Brain microvascular endothelial cell (primary cell): ENCODE measurements at places on chromosomes 11 and 22.
A peak's percentile ranks its signal among the peaks of the same experiment; 100 is the strongest.

GRCh38 chr11:121932646-121933185 is 183.3 kb downstream of the BLID start:
- no peak for DNase-seq

GRCh38 chr11:72584293-72584938 is 89.8 kb downstream of the PDE2A start:
- DNase-seq = no peak

DNA sequence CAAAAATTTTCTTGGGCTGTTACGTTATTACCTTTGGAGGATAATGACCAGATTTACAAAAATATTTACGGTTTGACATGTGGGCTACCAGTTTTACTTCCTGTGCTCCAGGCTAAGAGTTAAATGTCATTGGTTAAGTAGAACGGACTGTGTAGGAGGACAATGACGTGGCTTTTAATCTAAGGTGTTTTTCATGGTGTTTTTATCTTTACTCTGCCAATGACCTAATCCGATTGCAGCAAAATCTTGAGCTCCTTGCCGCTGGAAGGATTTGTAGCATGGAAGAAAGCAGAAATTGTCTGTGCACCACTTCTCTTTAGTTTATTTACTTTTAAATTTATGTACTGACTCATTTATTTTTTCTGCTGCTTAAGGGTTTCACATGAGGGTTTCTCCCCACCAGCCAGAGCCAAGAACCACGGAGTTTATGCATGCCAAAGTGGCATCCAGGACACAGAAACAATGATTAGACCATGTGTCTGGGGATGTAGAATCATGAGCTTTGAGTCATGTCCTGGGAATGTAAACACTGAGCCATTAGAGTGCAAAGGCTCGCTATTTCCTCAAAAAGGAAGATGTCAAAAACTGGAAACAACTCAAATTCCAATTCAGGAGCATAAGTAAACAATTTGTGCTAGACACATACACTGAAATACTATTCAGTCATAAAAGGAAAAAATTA is 1.9 kb upstream of the CARD16 start:
- peak; percentile 94 for DNase-seq

DNA sequence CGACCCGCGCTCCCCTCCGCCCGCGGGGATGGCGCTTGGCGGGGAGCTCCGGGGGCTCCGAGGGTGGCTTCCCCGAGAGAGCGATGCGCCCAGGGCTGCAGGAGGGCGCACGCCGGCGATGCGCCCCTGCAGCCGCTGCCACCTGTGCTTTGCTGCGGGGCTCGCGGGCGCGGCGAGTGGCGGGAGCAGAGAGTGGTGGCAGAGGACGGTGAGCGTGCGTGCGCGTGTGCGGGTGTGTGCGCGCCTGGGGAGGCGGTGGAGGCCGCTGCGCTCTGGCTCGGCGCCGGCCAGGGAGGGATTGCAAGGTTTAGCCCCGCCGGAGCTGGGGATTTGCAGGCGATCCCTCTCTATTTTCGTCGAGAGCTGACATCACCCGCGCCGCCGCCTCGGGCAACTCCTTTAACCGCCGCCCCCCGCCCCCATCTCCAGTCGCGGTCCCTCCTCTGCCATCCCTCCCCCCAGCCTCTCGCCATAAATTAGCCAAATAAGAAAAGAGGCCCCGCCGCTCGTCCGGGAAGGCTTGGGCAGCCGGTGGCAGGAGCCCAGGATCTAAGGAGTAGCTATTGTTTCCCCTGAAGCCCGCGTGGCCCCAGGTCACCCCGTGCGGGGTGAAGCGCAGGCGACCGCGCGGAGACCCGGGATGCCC is at the start of gene SLC1A2:
TSS of gene SLC1A2 (minus strand) at position 375 of the 646 bp plus-strand sequence. CDS start 592 bp downstream, outside the sequence.
- DNase-seq = no peak

DNA sequence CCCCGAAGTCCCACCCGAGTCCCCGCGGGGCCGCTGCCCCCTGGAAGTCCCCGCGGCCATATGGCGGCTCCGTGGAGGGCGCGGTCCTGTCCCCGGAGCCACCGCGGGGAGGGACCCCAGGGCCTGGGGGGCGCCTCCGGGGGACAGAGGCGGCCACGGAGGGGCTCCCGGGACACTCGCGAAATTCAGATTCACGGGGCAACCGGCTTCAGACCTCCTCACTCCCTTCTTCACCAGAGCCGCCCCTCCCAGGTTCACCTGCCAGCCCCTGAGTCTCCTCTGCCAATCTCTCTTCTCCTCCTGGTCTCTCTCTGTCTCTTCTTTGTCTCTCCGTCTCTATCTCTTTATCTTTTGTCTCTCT is 28.2 kb upstream of the TOLLIP start:
- no peak for DNase-seq

- no peak for DNase-seq
These were observed 97.2 kb downstream of the PIWIL4 start for GRCh38 chr11:94664346-94664745.

DNA sequence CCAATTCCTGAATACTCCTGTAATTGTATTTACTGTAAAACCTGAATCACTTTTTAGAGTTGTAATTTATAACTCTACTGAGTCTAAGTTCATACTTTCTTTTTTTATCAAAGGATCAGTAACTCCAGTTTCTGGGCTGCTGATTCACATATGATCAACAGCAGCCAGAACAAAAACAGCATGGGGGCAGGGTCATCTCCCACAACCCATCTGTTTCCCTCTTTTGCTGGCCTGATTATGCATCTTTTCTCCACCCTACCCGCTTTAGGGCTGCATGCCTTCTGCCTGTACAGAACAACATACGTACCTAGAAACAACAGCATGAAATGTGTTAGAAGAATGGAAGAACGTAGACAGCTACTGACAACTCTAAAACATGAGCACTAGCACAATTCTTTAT is 76.0 kb downstream of the MRTFA start:
- DNase-seq = peak; percentile 45

GRCh38 chr22:33588860-33589259 is 331.4 kb downstream of the LARGE1 start:
- no peak for DNase-seq

DNA sequence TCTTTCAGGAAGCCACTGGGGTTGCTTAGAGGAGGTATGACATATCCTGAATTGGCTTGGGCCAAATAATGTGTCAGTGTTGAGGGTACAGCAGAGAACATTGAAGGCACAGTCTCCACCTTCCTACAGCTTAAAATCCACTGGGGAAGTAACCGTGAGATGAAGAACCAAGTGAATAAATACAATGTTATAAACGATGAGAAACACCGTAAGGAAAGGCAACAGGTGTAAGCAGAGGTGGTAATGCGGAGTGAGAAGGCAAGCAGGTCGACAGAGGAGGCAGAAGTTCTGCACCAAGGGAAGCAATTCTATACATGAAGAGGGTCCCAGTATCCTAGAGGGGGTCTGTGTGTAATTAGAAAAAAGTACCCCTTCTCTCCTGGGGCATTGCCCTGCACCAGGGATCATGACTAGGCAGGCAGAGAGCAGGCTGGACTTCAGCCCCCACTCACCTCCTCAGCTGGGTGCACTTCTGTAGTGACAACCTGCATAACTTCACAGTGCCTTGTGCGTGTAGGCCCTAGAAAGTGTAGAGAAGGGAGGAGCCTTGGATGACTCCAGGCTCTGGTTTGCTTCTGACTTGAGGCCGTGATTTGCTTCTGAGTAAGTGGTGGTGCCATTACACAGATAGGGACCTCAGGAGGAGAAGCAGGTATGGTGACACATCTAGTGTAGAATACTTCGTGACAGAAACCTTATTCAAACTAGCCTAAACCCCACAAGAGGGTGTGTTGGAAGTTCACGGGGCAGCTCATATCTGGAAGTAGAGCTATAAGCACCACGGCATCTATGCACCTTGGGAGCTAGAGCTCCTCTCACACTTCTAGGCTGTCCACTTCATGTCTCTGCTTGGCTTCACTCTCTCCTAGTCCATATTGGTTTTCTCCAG is 4.9 kb downstream of the MYOD1 start:
- DNase-seq = no peak

GRCh38 chr11:86787018-86787536 is 13.3 kb upstream of the PRSS23 start:
- no peak for DNase-seq
